ENCODE measurements at places on chromosomes 6 and 20.

- no peak for DNase-seq
Measured at GRCh38 chr6:125562156-125562555, 187.3 kb upstream of the HEY2 start.

DNA sequence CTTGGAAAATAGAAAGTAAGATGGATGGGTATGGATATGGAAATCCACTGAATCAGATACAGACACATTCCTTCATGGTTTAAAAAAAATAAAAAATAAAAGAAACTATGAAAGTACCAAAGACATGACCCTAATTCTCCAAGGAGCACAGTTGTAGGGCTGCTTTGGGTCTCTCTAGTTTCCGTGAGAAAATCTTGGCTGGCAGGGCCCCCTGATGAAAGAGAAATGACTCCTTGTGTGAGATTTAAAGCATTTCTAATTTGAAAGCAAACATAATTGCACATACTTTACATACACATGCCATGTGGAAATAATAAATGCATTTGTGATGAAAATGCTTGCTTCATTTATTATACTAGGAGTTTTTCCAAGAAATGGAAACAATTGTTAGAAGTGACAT lies 593.9 kb upstream of the BTBD3 start:
- no peak for DNase-seq

DNA sequence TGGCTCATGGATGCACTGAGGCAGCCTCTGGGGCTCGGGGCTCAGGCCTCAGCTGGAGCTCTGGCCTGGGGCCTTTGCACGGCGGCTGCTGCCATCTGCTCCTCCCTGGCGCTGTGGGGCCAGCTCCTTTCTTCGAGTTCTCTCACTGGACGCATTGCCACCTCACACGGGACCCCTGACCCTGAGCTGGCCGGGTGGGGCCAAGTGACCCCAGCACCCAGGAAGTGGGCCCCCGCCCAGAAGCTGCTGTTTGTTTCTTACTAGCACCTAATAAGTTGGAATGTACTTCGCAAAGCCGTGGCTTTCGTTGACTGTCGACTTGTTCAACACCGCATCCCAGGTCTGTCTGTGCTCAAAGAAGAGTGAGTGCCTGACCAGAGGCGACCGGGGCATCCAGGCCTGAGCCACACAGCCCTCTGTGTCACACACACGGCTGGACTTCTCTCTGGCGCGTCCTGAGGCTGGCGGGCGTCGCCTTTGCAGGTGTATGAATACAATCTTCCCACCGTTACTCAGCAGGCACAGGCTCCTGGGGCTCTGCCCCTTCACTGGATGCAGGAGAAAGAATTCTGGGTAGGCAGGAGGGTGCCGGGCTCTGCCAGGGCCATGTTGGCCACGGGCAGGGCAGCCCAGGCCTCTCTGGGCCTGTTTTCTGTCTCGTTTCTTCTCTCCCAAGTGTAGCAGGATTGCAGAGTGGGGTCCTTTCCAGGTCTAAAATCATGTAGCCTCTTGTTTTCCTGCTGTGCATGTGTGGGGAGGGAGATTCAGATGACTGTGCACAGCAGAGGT lies 112.9 kb downstream of the DLL1 start:
- no peak for DNase-seq

DNA sequence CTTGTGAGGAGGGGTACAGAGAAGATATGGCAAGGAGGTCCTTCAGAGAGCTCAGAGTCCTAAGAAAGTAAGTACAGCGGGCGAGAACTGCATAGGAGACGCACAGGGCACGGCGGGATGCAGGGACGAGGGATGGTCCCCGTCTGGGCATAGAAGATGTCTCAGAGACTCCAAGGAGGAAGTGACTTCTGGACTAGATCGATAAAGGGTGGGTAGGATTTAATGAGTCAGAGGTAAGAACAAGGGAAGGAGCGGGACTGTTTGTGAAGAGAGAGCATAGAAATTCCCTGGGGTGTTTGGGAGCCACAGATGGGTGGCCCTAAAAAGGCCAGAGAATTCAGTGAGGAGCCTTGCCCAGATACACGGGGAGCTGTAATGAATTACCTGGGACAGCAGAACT lies 69.1 kb downstream of the FAM120B start:
- no peak for DNase-seq

GRCh38 chr20:56467968-56468315 lies 485 bp upstream of the RTF2 start:
- no peak for DNase-seq

DNA sequence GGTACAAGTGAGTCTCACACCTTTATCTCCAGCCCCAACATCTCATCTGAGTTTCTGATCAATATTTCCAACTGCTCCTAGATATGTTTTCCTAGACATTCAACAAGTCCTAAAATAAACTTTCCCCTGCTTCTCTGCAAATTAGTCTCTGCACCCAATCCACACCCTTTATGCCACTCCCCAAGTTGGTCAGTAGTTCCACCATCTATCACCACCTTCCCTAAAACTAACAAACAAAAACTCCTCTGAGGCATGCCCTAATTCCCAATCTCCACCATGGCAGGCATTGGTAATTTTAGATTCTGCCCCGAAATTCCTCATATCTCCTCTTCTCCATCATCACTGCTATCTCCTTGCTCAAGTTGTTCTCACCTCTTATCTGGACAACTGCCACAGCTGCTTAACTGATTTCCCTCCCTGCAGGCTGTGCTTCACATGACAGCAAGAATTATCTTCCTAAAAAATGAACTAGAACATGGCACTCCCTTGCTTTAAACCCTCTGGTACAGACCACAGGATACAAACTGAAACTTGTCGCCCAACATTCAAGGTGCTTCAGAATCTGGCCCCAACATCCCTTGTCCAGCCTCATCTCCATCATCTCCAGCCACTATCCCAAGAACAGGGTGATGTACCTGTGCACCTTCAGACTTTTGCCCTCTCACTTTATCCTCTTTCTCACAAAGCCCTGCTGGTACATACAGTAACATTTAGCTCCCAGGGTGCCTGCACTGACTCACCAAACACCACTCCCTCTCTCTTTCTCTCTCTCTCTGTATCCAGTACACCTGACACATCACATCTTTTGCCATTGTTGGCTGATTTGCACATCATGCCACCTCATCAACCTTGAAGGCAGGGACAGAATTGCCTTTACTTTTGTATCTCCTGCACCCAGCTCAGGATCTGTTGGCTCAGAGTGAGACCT lies 55.5 kb downstream of the ZHX3 start:
- no peak for DNase-seq

DNA sequence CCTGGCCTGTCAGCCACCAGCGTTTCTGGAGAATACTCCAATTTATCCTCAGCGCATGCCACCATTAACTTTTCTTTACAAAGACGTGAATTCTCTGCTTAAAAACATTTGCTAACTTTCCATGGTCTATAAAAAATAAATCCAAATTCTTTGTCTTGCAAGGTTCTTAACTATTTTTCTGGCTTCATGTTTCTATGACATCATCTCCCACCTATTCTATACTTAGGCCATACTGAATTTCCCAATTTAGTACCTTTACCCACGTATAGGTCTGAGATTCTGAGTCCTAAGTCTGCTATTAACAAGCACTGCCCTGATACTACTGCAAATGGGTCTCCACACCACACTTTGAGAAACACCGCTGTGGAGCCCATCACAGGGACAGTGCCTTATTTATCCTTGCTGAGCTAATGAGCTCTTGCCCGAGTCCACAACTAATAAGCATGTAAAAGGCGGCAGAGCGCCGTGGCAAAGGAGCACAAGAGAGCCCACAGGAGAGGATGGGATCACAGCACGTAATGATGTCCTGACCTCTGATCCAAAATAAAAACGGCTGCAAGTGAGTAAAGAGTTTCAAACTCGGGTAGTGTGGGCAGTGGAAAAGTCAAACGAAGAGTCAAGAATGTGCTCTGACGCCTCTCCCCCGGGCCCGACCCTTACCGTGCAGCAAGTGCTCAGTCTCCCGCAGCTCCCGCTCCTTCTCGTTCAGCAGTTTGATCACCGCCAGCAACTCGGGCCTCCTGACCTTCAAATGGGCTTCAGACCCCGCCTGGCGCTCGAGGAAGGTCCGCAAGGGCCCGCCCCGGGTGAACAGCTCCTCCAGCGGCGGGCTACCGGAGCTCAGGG lies 519 bp downstream of the MTRF1L start:
- DNase-seq: no peak

DNA sequence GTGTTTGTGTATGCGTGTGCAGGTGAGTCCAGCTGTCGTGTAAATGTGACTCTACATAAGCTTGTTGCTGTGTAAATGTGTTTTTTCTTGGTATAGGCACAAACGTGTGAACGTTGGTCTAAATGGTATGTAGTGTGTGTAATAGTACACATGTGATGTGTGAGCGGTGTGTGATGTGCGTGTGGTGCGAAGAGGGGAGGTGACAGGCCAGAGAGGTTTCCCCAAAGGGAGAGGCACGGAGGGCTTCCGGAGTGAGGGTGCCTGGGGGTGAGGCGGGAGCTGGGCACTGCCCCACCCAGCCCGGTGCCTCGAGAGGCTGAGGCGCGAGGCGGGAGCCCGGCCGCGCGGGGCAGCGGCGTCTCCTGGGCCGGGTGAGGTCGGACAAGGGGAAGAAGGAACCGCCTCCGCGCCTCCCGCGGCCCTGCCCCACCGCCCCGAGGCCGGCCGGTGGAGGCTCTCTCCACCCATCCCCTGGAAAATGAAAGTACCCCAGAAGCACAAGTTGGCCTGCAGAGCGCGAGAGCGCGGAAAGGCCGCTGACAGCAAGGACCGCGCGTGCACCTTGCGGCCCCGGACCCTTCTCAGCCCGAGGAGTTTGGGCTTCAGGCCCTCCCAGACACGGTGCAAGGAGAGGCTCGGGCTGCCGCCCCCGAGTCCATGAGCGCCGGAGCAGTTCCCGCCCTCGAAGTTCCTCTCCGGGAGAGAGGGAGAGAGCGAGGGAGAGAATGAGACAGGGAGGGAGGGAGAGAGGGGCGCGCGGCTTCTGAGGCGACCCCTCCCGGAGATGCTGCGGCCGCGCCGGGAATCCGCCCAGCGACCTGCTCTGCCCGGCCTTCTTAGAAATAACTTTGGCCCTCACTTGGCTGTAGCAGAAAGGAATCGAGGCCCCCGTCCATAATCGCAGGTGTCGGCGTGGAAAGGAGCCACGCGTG lies 43.2 kb upstream of the OSTM1 start:
- no peak for DNase-seq

- DNase-seq: no peak
Measured at GRCh38 chr6:72559067-72559466, 62.8 kb upstream of the KCNQ5 start.

- DNase-seq: no peak
Measured at GRCh38 chr6:91240878-91241603, 654.2 kb upstream of the MAP3K7 start.

GRCh38 chr6:37779111-37779800 lies 40.3 kb upstream of the ZFAND3 start:
- DNase-seq: no peak

DNA sequence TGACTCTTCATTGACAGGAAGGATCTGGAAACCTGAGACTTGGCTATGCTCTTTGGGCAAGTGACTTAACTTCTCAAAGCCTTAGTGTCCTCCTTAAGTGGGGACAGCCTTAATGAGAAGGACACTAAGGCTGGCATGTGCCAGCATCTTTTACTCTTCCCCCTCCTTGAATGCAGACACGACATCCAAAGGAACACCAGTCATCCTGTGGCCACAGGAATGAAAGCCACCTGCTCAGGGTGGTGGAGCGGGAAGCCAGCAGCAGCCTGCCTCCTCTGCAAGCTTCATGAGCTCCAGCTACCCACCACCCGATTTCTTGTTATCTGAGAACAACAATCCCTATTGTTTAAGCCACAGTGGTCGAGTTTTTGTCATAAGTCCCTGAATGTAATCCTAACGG lies 44.5 kb downstream of the TMEM14B start:
- no peak for DNase-seq

DNA sequence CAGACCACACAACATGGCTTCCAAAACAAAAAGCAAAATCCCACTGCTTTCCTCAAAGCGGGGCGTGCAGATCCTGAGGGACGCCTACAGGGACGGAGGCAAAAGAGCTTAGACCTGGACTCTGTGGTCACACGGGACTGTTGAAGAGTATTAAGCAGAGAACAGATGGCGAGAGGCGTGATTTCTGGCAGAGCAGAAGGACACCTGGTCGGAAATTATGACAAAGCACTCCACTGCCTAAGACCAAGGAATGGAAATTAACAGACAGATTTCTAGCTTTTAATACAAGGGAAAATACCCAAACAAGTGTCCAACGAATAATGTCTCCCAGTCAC lies 15.4 kb downstream of the CST7 start:
- no peak for DNase-seq

GRCh38 chr6:14354919-14355572 lies 237.5 kb downstream of the CD83 start:
- DNase-seq: no peak

All from HTR-8/SVneo (cell line).